COLO829 (cell line): ENCODE measurements at places on chromosomes 1 and 21.

DNA sequence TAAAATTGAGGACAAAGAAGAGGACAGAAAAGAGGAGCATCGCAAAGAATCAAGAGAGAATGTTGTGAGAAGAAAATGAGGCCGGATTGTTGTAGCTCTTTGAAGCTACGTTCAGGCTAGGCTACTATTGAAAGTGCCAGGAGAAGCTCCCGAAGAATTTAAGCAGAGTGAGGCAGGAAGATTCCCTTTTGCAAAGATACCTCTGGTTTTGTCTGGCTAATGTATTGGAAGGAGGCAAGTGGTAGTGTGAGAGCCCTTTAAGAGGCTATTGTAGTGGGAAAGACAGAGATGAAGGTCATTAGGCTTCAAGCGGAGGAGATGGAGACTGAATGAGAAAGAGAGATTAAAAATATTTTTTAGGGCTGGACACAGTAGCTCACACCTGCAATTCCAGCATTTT, 476.9 kb upstream of the ADGRL2 start:
- DNase-seq = no peak

DNA sequence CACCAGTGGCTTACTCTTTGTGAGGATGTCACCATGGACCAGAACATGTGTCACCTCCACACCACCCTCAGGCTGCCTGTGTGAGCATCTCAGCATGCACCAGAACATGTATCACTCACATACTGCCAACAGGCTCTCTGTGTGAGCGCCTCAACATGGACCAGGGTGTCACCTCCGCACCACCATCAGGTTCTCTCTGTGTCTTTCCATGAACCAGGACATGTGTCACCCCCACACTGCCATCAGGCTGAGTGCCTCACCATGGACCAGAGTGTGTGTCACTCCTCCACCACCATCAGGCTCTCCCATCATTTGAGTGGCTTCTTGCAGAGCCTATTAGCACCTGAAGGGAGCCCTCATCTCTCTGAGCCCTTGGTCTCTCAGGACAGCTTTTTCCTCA, 125.2 kb downstream of the ZNF648 start:
- DNase-seq = no peak

DNA sequence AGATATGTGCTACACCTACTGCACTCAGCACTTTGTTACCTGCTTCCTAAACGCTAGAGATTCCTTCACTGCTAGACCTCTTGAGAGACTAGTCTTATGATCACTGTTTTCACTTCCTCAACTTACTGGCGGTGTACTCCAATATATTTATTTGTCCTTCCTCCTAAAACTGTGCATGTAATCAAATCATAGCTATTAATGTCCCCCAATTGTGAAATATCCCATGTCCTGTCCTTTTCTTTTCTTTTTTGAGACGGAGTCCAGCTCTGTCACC, 3.4 kb downstream of the SOAT1 start:
- no peak for DNase-seq

DNA sequence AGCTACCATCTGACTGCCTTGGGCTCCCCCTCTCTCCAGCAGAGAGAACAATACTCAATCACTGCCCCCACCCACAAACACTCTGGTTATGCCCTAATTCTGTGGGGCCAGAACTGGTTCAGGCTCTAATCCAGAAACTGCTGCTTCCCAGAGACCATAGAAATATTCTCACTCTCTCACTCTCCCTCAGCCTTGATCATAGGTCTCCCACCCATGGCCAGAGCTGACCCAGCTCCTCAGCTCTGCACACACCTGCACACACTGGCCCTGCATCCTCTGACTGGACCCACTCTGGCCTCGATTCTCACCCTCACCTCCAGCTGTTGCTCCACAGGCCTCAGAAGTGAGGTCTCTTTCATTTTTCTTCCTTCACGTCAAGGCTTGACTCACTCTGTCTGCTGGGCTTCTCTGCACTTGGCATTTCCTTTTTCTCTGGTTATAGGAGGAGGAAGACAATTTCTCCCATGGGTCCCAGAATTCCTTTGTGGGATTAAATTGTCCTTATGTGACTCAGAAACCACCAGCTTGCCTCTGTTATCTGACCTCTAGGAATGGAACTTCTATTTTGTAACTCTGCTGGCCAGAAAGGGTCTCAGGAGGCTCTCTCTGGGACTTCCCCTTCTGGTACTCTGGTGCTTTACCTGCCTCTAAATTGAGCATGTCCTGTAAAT, 15.6 kb upstream of the ZMYM6 start:
- peak; percentile 37 for DNase-seq

- no peak for DNase-seq
These were observed 22.6 kb upstream of the A3GALT2 start for GRCh38 chr1:33343539-33343938.

DNA sequence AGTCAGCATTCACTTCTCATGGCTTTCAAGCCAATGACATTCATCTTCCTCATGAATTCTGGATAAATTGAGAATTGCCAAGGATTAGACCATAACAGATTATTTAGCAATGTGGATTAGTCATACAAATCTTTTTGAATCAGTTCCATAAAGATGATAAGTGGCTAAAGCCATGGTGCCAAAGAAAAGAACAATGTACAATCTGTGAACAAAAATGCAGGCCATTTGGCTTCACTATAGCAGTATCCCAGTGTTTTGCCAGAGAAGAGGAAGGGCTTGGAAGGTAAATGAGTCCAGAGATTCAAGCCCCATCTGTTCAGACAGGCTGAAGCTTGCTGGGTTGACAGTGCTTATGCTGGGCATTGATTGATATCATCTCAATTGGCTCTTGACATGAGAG, 376.4 kb upstream of the LRRC7 start:
- no peak for DNase-seq

DNA sequence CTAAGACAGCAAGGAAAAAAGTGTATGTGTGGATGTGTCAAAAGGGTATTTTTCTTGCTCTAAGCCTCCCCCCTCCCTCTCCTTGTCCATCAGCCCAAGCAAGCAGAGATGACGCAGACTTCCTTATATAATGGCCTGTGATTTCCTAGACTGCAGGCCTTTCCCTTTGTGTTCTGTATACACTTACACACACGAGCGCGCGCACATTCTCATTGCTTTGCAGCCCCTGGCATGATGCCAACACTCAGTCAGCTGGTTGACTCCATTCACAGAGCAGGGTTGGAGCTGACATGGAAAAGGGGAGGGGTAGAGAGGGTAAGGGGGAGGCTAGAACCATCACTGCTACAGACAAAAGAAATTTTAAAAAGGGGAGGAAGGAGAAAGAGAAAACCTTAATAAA, 41.8 kb downstream of the GATAD2B start:
- peak; percentile 93 for DNase-seq

GRCh38 chr21:31418377-31419001, 74.4 kb upstream of the TIAM1 start:
- DNase-seq = no peak

- DNase-seq = no peak
These were observed 12.0 kb downstream of the XCL2 start for GRCh38 chr1:168531615-168532345.

- DNase-seq = no peak
These were observed 2.8 kb downstream of the TGFB2 start for GRCh38 chr1:218347723-218348627.

DNA sequence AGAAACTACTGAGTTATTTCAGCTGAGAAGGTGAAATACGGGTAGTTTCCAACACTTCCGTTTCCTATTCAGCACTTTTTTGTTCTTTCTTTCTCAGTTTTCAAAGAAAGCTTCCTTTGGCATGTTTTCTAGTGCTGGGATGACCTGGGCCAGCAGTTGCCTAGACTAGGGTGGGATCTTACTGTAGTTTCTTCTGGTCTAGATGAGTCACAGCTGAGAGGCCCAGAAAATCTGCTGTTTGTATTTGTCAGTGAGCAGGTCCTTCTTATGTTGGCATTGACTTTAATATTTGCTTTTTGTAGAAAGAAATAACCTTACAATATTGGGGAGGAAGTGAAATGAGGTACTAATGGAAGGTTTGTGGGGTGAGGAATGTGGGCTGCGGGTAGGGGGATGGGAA, 22.2 kb downstream of the C1orf21 start:
- DNase-seq = no peak

DNA sequence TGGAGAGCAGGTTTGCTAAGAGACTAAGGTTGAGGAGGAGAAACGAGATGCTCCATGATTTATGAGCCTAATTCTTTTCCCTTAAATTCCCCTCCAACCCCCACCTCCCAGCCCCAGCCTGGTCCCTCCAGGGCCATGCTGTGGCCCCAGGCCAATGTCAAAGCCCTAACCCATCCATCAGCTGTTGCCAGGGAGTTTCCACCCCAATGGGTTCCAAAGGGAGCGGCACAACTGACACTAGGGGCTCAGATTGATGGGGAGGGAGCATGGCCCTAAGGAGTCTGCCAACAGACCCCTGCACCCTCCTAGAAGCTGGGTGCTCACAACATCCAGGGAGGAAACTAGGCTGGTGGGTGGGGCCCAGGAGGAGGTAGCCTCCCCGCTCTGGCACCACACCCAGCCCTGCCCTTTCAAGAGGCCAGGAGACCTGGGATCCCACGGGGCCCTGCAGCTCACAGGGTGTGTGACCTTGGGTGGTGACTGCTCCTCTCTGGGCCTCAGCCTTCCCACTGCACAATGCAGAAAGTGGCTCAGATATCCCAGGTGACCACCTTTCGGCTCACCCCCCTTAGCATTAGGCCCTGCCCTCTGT, 12.9 kb downstream of the AHDC1 start:
- no peak for DNase-seq
